Stimulated activated CD8-positive, alpha-beta memory T cell treated with anti-CD3 and anti-CD28 coated beads, Interleukin-4, amount 100 ng/mL, for 1 hour (primary cell): ENCODE measurements at places on chromosomes 2 and 18.

GRCh38 chr2:152051436-152051835 lies 47.4 kb downstream of the CACNB4 start:
- no peak for DNase-seq

GRCh38 chr2:10016802-10017258 lies 26.5 kb upstream of the KLF11 start:
- no peak for DNase-seq

- DNase-seq, result no peak
Measured at GRCh38 chr2:201735486-201735885, 37.0 kb upstream of the MPP4 start.

- no peak for DNase-seq
Measured at GRCh38 chr2:5926871-5927512, 234.8 kb downstream of the SOX11 start.

DNA sequence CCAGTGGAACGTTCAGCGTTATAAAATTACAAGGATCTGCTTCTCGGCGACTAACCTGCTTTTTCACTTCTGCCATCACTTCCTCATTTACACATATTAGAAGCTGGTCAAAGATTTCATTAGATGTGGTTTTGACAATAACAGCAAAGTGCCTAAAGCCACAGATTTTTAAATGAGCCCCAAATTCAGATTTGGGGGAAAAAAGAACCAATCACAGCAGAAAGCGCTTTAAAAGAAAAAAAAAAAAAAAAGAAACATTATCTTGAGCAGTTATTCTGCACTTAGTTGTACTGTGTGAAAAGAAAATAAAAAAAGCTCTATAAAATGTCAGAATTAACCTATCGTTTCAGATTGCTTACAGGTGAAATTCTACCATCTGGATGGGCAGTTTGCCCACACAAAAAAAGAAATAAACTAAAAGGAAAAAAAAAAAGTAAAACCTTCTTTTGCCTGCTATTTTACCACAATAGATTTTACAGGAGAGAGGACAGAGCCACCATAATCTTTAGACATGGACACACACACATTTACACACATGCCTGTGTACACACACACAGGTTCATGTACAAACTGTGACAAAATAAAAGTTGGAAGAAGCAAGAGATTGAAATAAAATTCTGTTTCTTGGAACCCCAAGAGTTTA lies 167.2 kb downstream of the TCF4 start:
- no peak for DNase-seq

DNA sequence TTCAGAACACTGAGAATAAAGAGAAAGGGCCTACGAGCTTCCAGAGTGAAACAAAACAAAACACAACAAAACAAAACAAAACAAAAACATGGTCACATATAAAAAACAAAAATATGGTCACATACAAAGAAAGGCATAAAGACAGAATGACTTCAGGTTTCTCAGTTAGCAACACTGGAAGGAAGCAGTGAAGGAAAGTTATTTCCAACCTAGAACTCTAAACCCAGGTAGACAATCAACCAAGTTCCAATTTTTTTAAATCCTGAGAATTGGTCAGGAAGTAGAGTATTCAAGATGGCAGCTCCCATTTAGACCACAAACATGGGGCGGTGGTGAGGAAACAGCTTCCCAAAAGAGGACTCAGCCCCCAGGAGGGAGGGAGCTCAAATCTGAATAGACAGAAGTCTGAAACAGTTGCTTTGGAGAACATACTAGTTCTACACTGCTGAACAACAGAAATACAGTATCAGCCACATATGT lies 9.1 kb downstream of the DRC1 start:
- DNase-seq, result no peak

- no peak for DNase-seq
Measured at GRCh38 chr2:36677386-36677785, 19.1 kb upstream of the VIT start.

GRCh38 chr2:48588745-48589144 lies 28.9 kb upstream of the GTF2A1L start:
- no peak for DNase-seq

DNA sequence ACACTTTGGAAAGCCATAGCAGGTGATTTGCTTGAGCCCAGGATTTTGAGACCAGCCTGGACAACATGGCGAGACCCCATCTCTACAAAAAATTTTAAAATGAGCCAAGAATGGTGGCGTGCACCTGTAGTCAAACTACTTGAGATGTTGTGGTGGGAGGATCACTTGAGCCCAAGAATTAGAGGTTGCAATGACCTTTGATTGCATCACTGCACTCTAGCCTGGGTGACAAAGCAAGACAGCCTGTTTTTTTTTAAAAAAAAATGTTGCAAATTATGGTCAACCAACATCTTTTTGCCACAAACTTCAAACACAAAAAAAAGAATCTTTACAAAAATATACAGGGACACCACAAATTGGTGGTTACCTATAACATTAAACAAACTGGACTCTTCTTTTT lies 40.3 kb downstream of the MEX3C start:
- no peak for DNase-seq

GRCh38 chr2:177272765-177273164 lies 8.2 kb upstream of the NFE2L2 start:
- no peak for DNase-seq

DNA sequence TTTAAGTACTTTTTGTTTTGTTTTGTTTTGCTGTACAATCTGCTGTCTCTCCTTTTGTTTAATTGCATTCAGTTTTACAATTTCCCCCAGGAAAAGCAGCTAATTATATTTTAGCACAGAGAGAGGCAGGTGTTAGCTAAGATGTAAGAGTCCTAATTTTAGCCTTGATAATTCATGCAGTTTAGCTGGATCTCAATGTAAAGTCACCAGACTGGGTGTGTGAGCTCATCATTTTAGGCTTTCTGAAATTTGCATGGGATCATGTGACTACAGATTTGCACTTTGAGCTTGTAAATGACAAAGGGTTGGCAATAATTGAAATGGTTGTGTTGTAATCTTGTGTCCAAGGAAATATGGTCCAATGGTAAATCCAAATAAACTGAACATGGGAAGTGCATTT lies 68.5 kb downstream of the ETAA1 start:
- no peak for DNase-seq

GRCh38 chr2:199431746-199432213 lies 26.0 kb downstream of the SATB2 start:
- DNase-seq, result no peak

- DNase-seq, result no peak
Measured at GRCh38 chr2:18896125-18896764, 306.9 kb upstream of the NT5C1B start.

- DNase-seq, result no peak
Measured at GRCh38 chr2:125125902-125126301, 1100.8 kb downstream of the CNTNAP5 start.

DNA sequence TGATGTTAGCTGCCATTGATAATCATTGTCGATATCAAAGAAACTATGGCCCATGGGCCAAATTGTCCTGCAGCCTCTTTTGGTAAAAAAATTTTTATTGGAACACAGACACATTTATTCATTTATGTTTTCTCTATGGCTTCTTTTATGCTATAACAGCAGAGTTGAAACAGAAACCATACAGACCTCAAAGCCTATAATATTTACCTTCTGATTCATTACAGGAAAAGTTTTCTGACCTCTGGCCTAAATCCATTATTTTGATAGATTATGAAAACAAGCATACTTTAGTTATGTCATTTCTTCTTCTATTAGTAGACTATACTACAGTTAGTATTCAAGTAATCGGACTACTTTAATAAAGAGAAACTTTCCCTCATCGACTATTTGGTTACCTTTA lies 349.7 kb upstream of the GALNT5 start:
- DNase-seq, result no peak

- DNase-seq, result no peak
Measured at GRCh38 chr2:117956036-117956796, 57.7 kb downstream of the CCDC93 start.

GRCh38 chr2:47720559-47720958 lies 62.4 kb upstream of the MSH6 start:
- no peak for DNase-seq

DNA sequence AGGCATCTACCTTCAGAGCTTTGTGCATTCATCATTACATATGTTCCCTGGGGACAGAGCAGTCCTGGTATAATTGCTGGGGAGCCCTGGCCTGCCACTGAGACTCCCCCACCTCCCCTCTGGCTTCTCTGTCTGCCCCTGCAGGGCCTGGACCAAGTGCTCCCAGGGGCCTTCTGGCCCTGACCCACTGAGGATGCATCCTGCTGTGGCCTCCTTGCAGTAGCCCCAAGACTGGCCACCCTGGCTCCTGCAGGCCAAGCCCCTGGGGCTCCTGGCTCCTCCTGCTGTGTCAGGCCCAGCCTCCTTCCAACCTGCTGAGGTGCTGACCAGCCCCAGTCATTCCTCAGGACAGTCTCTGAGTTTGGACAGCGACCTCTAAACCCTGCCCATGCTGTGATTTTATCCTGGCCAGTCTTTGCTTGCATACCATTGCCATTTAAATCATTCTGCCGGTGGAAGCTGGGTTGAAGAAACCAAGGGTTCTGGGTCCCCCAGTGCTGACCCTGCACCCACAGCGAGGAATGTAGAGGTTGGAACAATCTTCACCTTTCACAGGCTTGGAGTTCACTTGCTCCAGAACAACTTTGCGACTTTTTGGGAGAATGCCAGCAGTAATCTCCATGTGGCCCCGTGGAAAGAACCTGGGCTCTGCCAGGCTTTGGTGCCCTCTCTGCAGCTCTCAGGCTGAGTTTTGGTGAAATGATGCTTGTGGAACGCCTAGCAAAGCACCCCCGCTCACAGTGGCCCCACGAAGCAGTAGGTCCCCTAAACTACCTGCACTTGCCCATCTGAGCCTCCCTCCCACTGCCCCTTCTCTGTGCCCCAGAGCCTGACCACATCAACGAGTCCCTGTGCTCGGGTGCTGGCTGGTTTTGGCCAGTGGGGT lies 167.3 kb upstream of the GLI2 start:
- DNase-seq, result no peak

DNA sequence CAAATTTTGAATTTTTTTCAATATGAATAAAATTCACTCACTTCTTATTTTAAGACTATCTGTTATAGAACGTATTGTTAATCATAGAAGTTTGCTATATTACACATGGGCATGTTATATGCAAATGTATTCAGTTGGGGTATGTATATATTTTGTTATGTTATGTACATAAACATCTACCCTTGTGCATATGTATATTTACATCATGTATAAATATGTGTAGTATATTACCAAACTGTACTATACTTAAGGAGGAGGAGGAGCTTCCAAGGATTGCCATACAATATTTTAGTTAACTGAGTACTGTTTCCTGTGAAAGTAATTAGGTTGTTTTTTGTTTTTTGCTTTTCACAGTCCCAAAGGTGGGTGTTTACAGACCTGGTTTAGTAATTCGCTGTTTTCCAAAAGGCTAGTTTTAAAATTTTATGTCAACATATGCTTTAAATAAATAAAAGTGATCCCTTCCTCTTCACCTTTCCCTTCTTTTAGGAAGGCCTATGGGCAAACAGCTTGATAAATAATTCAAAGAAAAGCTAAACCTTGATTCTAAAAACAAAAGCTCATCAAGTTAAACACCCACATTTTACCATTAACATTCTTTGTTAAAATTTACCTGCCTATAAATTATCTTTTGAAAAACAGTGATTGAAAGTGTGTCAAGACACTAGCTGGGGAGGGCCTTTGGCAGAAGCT lies 12.9 kb upstream of the POU3F3 start:
- DNase-seq, result no peak

DNA sequence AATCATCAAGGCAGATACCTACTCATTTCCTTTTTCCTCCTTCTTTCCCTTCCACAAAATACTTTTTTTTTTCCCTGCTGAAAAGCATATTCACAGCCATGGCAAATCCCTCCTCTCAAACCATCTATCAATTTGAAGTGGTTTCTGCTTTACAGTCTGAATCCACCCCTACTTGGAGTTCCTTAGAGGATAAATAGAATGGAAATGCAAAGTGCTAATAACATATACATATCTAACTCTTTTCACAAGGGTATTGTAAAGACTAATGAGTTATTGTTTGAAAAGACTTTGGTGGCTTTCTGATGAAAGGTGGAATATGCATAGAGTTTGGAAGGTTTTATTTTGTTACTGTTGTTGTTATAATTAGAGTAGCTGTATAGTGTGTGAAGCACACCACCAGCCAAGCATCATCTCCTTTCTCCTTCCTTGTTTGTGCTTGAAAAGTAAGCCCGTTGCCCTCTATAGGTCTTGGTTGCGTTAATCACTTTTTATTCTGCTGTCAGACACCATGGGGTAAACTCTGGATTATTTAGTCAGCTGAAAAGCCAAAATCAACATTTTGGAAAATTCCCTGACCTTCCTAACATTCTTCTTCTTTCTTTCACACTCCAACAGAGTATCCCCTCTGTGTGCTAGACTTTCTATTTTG lies 2126.9 kb upstream of the CELF4 start:
- DNase-seq, result no peak

DNA sequence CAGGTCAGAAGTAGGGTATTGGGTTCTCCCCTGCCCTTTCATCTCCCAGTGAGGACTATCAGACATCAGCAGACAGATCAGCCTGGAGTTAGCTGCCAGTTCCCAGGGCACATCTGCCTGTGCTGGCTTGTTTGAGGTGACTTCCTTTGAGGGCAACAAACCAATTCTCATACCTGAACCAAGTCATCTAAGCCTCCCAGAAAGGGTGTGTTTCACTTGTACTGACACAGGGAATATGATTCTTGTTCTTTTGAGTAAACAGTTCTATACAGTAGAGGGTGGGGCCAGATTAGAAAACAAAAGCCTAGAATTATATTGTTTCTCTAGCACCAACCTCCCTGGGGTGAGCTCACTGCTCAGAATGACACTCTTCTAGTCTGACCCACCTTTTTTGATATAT lies 591.9 kb downstream of the SLC4A3 start:
- no peak for DNase-seq

DNA sequence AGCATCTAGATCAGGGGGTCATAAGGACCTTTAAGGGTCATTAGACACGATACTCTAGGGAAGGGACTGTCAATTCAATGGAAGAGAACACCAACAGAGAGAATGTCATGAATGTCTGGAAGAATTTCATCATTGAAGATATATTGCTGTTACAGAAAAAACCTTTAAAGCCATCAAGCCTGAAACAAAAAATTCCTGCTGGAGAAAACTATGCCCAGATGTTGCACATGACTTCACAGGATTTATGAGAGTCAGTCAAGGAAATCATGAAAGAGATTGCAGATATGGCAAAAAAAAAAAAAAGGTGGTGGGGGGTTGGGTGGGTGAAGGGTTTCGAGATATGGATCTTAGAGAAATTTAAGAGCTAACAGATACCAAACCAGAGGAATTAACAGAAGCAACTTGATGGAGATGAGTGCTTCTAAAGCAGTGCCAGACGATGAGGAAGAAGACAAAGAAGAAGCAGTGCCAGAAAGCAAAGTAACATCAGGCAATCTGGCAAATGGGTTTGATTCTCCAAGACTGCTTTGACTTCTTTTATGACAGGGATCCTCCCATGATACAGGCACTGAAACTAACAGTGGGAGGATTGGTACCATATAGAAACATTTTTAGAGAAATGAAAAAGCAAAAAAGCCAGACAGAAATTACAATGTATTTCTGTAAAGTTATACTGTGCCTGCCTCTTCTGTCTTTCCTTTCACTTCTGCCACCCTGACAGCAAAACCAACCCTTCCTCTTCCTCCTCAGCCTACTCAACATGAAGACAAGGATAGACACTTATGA lies 28.5 kb downstream of the MAP4K3 start:
- DNase-seq, result no peak
